ENCODE measurements at places on chromosomes 3 and 15. TPM values are rescaled to one million over a fixed set of nuclear protein-coding genes. Genes with fewer than 3 reads are reported as not detected.

GRCh38 chr3:127831723-127832172 lies 9.4 kb upstream of the MGLL start:
- H3K27ac ChIP-seq: no peak overlapping the region
- H3K27me3 ChIP-seq: no peaks in the 10 kb centered on the region
- no peaks in the 10 kb centered on the region for H3K4me1 ChIP-seq
- peak; percentile 74 for DNase-seq

TRIM59 gene
- 1.9 TPM for total RNA-seq

TOMM70 gene
- 36.2 TPM for total RNA-seq

GRCh38 chr3:190401963-190402362 lies 14.0 kb downstream of the CLDN16 start:
- H3K27ac ChIP-seq: no peak overlapping the region
- no peak for DNase-seq
- H3K4me3 ChIP-seq: no peak overlapping the region
- no peaks in the 10 kb centered on the region for H3K36me3 ChIP-seq
- no peaks in the 10 kb centered on the region for H3K27me3 ChIP-seq

GRCh38 chr3:8555725-8556472 lies 54.3 kb downstream of the LMCD1 start:
- no peaks in the 10 kb centered on the region for H3K27me3 ChIP-seq
- H3K36me3 ChIP-seq: no peaks in the 10 kb centered on the region
- peak overlapping the region; percentile 7 for H3K27ac ChIP-seq
- H3K4me1 ChIP-seq: no peaks in the 10 kb centered on the region

- no peak overlapping the region for H3K27ac ChIP-seq
- peak; percentile 5 for DNase-seq
- no peaks in the 10 kb centered on the region for H3K36me3 ChIP-seq
- no peaks in the 10 kb centered on the region for H3K27me3 ChIP-seq
These were observed 94.9 kb downstream of the LRRK1 start for GRCh38 chr15:101013769-101014675.

SKOR1 gene
- 0.79 TPM for total RNA-seq

TP53BP1 gene
- total RNA-seq: 29.3 TPM

LRRIQ4 gene
- not detected for total RNA-seq

LRRC34 gene
- not detected for total RNA-seq

DNA sequence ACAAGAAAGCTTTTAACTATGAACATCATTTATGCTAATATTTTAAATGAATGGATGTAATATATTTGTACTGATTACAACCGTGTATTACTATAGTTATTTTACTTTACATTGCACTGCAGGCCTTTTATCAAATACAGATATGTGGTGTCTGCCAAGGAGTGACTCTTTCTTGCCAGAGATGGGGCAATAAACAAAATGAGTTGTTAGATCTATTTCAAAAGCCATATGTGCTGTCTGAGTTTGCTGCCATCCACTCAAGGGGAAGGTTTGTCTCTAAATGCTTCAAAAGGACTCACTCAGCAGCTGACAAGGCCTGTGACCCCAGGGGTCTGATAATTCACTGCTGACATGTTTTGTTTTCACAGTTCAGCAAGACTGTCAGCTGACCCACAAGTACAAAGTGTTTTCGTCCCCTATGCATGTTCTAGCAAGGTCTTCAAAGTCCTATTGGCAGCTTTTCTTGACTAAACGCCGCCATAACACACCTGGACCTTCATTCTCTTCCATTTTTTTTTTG lies 41.3 kb upstream of the ZBED2 start:
- no peaks in the 10 kb centered on the region for H3K36me3 ChIP-seq
- no peaks in the 10 kb centered on the region for H3K27me3 ChIP-seq

- H3K36me3 ChIP-seq: no peaks in the 10 kb centered on the region
- no peak overlapping the region for H3K4me3 ChIP-seq
- no peak overlapping the region for H3K27ac ChIP-seq
These were observed 3.9 kb downstream of the SEMA7A start for GRCh38 chr15:74429781-74430400.

MYZAP gene
- 13.1 TPM for total RNA-seq

WDR72 gene
- total RNA-seq: 0.14 TPM

DNA sequence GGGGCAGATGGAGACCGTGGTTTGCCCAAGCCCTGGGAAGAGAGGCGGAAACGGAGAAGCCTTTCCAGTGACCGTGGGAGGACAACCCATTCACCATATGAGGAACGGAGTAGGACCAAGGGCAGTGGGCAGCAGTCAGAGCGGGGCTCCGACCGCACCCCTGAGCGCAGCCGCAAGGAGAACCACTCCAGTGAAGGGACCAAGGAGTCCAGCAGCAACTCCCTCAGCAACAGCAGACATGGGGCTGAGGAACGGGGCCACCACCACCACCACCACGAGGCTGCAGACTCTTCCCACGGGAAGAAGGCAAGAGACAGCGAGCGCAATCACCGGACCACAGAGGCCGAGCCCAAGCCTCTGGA lies 2.0 kb downstream of the RBM15B start:
- no peak overlapping the region for H3K4me3 ChIP-seq
- H3K4me1 ChIP-seq: peaks cover 57% of the 10 kb centered on the region
- DNase-seq: no peak
- H3K36me3 ChIP-seq: no peaks in the 10 kb centered on the region

SH3GL3 gene
- not detected for total RNA-seq

XXYLT1 gene
- 10.0 TPM for total RNA-seq

- no peak for DNase-seq
- no peaks in the 10 kb centered on the region for H3K4me1 ChIP-seq
- H3K27ac ChIP-seq: no peak overlapping the region
- no peaks in the 10 kb centered on the region for H3K27me3 ChIP-seq
- H3K36me3 ChIP-seq: no peaks in the 10 kb centered on the region
- H3K4me3 ChIP-seq: no peak overlapping the region
These were observed 197.1 kb downstream of the EPHB1 start for GRCh38 chr3:134992180-134992579.

- no peaks in the 10 kb centered on the region for H3K36me3 ChIP-seq
- no peak for DNase-seq
- no peak overlapping the region for H3K4me3 ChIP-seq
- H3K4me1 ChIP-seq: no peaks in the 10 kb centered on the region
- H3K27ac ChIP-seq: no peak overlapping the region
- H3K27me3 ChIP-seq: no peaks in the 10 kb centered on the region
These were observed 544.3 kb downstream of the NTRK3 start for GRCh38 chr15:87712211-87712610.

DNA sequence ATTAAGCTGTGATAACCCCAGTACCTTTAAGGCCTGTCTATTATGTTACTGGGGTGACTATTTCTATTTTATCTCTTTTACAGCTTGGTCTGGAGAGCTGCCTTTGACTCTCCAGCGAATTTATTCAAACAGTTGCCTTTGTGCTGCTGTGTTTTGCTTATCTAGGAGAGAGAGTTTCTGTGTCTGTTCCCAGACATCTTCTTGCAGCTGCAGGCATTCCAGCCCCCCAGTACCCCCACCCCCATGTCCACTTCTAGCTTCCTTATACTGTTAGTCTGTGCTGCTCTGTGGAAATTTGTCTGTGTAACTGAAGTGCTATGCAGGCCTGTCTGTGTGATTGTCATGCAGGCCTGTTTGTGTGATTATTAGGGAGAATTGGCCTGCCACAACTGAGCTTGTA lies 713.7 kb upstream of the SEMA6D start:
- DNase-seq: no peak
- no peak overlapping the region for H3K4me3 ChIP-seq
- no peaks in the 10 kb centered on the region for H3K4me1 ChIP-seq
- H3K27ac ChIP-seq: no peak overlapping the region
- no peaks in the 10 kb centered on the region for H3K36me3 ChIP-seq

FRMD5 gene
- not detected for total RNA-seq

PARP6 gene
- total RNA-seq: 44.1 TPM

DNA sequence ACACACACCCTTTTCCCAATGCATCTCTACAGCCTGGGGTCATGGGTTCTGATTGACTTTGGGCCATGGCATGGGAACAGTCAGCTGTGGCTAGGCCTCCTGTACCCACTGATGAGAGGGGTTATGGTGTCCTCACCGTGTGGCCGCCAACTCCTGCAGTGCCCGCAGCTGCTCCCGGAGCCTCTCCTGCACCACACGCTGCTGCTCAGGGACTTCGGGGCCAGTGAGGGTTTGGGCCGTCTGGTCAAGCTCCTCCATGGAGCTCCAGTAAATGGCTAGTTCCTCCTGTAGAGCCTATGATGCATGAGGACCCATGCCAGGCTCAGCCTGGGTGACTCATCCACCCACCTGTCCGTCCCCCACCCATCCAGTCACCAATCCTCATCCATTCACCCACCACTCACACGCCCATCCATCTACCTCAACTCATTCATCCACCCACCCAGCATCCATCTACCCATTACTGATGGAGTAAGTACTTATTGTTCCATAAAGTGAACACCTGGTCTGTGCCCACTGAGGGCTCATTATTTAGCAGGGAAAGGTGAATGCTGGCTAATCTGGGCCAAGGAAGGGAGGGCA lies 21.6 kb downstream of the SPTBN5 start:
- no peaks in the 10 kb centered on the region for H3K27me3 ChIP-seq
- no peak overlapping the region for H3K27ac ChIP-seq
- no peak overlapping the region for H3K4me3 ChIP-seq
- no peaks in the 10 kb centered on the region for H3K36me3 ChIP-seq
- DNase-seq: no peak

XCR1 gene
- total RNA-seq: not detected

SLC7A14 gene
- total RNA-seq: 0.68 TPM

GRCh38 chr15:97786741-97787140 lies 173.8 kb upstream of the ARRDC4 start:
- DNase-seq: no peak
- no peaks in the 10 kb centered on the region for H3K36me3 ChIP-seq
- H3K27ac ChIP-seq: peak overlapping the region; percentile 48
- no peaks in the 10 kb centered on the region for H3K27me3 ChIP-seq
- no peaks in the 10 kb centered on the region for H3K4me1 ChIP-seq

DNA sequence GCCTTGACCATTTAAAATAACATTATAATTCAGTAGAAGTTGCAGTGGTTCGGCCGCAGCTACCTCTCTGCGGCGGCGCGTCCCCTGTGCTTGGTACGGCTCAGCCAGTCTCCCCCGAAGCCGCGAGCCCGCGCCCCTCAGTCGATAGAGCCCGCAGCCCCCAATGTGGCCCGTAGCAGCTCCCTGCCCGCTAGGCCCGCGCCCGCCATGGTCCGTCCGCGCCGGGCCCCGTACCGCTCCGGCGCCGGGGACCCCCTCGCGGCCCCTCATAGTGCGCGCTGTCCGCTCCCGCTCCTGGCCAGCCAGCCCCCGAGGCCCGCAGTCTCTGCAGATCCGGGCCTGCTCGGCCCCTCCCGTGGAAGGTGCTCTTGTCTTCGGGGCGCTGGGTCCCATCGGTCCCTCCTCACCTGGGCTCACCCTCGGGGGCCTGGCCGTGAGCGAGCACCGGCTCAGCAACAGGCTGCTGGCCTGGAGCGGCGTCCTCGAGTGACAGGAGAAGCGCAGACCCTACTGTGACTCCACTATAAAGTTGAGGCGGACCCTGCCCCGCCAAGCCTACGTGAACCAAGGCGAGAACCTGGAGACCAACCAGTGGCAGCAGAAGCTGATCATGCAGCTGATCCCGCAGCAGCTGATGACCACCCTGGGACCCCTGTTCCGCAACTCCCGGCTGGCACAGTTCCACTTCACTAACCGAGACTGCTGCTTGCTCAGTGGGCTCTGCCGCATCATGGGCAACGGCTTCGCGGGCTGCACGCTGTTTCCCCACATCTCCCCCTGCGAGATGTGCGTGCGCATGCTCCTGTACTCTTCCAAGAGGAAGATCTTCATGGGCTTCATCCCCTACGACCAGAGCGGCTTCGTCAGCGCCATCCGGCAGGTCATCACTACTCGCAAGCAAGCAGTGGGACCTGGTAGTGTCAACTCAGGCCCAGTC lies 21.8 kb upstream of the GPR156 start:
- no peaks in the 10 kb centered on the region for H3K36me3 ChIP-seq
- no peaks in the 10 kb centered on the region for H3K4me1 ChIP-seq
- no peak for DNase-seq

TRH gene
- total RNA-seq: not detected

DNA sequence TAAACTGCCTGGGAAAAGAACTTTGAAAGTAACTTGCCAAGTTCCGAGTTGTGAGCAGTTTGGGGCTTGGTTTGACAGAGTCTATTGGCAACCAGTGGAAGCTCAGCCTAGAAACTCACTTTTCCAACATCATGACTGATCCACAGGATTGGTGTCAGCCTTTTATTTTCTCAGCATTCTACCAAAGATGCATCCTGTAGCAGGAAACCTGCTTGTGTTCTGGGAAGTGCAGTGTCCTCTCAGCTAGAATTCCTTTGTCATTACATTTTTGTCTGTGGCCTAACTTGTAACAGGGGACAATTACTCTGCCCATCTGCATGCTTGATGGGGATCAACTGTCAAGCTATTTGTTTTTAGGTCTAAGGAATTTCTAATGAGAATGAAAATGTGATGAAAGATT lies 116.7 kb upstream of the LMOD3 start:
- H3K4me1 ChIP-seq: peaks cover 15% of the 10 kb centered on the region
- no peak overlapping the region for H3K4me3 ChIP-seq
- no peaks in the 10 kb centered on the region for H3K27me3 ChIP-seq

GRCh38 chr3:50275996-50276761 lies 2.7 kb upstream of the LSMEM2 start:
- DNase-seq: no peak
- no peak overlapping the region for H3K4me3 ChIP-seq

DNA sequence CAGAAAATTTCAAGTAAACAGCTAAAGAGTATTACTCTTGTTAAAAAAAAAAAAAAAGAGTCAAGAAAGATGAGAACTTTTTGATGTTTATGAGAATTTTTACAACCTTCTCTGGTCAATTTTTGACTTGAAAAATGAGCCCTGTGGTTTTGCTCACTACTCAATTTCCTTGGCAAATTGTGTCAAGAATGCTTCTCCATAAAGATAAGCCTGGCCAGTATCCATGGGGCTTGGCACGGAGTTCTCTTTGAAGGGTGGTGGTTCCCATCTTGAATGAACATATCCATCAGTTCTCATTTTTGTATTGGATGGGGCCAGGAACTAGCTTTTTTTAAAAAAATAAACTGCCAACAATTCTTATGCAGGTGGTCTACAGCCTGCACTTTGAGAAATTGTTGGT lies 179.9 kb downstream of the RYR3 start:
- no peaks in the 10 kb centered on the region for H3K27me3 ChIP-seq
- no peaks in the 10 kb centered on the region for H3K4me1 ChIP-seq
- no peak overlapping the region for H3K4me3 ChIP-seq
- H3K36me3 ChIP-seq: no peaks in the 10 kb centered on the region
- H3K27ac ChIP-seq: no peak overlapping the region
- no peak for DNase-seq

DNA sequence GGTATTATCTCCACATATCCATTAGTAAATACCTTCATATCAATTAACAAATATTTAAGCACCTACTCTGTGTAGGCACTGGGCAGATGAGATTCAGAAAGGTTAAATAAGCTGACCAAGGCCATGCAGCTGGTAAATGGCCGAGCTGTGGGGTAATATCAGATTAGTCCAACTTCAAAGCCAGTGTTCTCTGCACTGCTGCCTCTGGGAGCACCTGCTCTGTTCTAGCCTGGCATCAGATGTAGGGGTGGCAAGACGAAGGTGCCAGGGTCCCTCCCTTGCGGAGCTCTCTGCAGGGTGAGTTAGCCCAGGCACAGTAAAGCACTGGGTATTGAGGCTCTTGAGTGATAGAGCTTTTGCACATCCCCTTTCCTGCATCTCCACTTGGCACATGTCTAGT lies 5.5 kb downstream of the TATDN2 start:
- H3K36me3 ChIP-seq: no peaks in the 10 kb centered on the region
- no peak for DNase-seq
- H3K27me3 ChIP-seq: no peaks in the 10 kb centered on the region
- H3K4me3 ChIP-seq: no peak overlapping the region
- H3K4me1 ChIP-seq: peaks cover 18% of the 10 kb centered on the region

- H3K36me3 ChIP-seq: no peaks in the 10 kb centered on the region
- H3K27ac ChIP-seq: no peak overlapping the region
- H3K4me1 ChIP-seq: peaks cover 23% of the 10 kb centered on the region
- no peak overlapping the region for H3K4me3 ChIP-seq
- no peaks in the 10 kb centered on the region for H3K27me3 ChIP-seq
These were observed 4.2 kb downstream of the CCDC71 start for GRCh38 chr3:49161808-49162530.

KBTBD12 gene
- 3.4 TPM for total RNA-seq

All from transverse colon (tissue), 4 donors.